T-helper 17 cell (primary cell): ENCODE measurements at places on chromosomes 1 and 21.
A peak's percentile ranks its signal among the peaks of the same experiment; 100 is the strongest.

- peaks cover 6% of the 10 kb centered on the region for H3K36me3 ChIP-seq
- peak overlapping the region; percentile 96 for H3K4me3 ChIP-seq
- H3K27me3 ChIP-seq = no peaks in the 10 kb centered on the region
- peaks cover 39% of the 10 kb centered on the region for H3K4me1 ChIP-seq
- peak overlapping the region; percentile 98 for H3K27ac ChIP-seq
These were observed 449 bp downstream of the EPS15 start for GRCh38 chr1:51518586-51519047.

DNA sequence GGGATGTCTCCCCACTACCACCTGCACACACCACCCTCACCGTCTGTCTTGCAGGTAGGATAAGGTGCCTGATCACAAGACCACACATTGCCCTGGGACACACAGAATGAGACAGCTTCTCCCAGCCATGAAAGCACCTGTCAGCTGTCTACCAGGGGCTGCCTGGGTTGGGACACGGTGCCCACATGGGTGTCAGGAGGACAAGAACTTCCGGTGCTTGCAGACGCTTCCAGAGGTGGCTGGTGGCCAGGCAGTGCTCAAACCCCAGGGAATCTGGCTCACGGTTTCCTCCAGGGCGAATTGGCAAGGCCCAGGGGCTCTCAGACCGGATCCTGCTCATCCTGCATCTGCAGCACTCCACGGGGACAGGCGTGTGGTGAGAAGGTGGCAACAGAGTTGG, 182.6 kb upstream of the ARHGEF16 start:
- H3K27me3 ChIP-seq = peaks cover 9% of the 10 kb centered on the region
- H3K4me1 ChIP-seq = no peaks in the 10 kb centered on the region
- H3K36me3 ChIP-seq = no peaks in the 10 kb centered on the region
- DNase-seq = no peak
- no peak overlapping the region for H3K4me3 ChIP-seq
- H3K27ac ChIP-seq = no peak overlapping the region

DNA sequence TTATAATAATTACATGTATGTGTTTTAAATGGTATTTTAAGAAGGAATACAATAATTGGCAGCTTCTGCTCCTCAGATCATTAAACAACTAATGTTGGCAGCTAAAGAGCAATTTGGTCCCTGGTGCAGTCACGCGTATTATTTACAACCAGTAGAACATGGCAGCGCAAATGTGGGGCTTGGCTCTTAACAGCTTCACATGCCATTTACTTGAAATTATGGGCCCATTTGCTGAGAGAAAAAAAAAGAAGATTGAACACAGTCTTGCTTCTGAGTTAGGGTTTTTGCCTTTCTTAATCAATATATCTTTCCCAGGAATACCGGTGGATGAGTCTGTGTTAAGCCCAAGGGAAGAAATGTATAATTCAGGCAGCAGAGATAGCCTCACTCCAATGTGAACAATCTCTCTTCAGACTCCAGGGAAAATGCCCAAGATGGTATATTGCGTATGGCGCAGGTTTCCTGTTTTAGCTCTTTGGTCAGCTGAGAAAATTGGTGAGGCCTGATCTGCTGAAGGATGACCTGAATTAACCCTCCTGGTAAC, 174.5 kb downstream of the DISC1 start:
- peaks cover 2% of the 10 kb centered on the region for H3K4me1 ChIP-seq
- no peak overlapping the region for H3K27ac ChIP-seq
- peaks cover 3% of the 10 kb centered on the region for H3K36me3 ChIP-seq
- DNase-seq = no peak
- H3K27me3 ChIP-seq = no peaks in the 10 kb centered on the region

- peaks cover 17% of the 10 kb centered on the region for H3K27me3 ChIP-seq
- peaks cover 4% of the 10 kb centered on the region for H3K36me3 ChIP-seq
- no peak for DNase-seq
- no peak overlapping the region for H3K27ac ChIP-seq
- no peaks in the 10 kb centered on the region for H3K4me1 ChIP-seq
These were observed 120.3 kb downstream of the ZBTB18 start for GRCh38 chr1:244171241-244171985.

- H3K36me3 ChIP-seq = peaks cover 3% of the 10 kb centered on the region
- peaks cover 11% of the 10 kb centered on the region for H3K4me1 ChIP-seq
- DNase-seq = no peak
- H3K27ac ChIP-seq = no peak overlapping the region
- no peaks in the 10 kb centered on the region for H3K27me3 ChIP-seq
These were observed 474.0 kb upstream of the B3GALT2 start for GRCh38 chr1:193660428-193660827.

DNA sequence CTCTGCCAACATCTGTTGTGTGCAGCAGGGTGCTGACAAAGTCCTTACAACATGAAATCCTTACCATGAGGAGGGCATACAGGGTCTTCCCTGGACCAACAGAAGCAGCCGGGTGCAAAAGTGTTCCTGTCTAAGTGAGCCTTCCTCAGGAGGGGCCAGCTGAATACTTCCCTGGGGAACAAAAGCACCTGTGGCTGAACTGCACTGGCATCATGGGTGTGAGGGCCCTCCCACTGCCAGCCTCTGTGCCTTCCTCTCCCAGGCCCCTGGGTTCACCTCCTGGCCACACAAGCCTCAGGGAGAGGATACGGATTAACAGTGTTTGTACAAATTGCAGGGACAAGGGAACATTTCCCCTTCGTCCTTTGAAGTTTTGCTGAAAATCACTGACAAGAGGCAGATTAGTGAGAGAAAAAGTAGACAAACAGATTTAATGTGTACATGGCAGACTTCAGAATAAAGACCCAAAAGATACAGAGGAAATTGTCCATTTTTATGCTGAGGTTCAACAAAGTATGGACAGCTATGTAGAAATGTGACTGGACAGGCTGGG, 91.0 kb upstream of the PPM1J start:
- no peak for DNase-seq
- H3K27ac ChIP-seq = no peak overlapping the region
- no peak overlapping the region for H3K4me3 ChIP-seq
- H3K27me3 ChIP-seq = peaks cover 27% of the 10 kb centered on the region

DNA sequence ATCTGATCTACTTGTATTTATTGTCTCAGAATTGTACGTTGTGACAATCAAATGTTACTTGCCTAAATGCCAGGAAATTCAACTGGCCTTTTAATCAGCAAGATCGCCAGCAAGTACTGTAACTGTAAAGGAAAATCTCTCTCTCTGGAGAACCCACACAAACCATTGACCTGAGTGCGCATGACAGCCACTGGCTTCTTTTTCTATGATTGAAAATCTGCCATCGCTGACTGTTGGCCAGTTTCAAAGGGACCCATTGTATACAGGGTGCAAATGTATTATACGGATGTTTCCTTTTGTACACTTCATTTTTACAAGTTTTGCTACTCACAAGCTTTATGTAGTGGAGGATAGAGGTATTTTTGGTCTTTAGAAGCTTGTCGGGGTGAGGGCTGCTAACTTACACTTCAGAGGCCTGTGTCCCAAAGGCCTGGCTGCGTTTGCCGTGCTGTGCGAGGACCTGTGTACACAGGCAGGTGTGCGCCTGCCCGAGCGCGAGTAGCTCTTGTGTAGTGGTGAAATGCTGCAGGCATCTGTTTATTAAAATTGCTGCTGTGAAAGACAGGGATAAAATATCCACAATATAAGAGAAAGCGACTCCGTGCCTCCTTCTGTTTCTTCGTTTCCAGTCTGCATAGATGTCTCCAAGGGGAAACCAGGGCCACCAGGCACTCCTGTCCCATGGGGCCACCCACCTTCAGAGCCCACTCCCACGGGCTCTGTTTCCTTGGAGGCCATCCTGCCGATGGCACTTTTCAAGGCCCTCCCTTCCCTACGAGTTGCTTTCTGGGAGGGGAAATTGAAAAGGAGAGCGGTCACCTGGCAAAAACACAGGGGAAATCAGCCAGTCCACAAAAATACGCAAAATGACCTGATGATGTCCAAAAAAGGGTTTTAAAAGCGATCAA, 25.3 kb upstream of the TRAPPC10 start:
- no peaks in the 10 kb centered on the region for H3K36me3 ChIP-seq
- no peak for DNase-seq
- no peak overlapping the region for H3K4me3 ChIP-seq
- H3K4me1 ChIP-seq = peaks cover 12% of the 10 kb centered on the region
- H3K27me3 ChIP-seq = no peaks in the 10 kb centered on the region

- peaks cover 2% of the 10 kb centered on the region for H3K4me1 ChIP-seq
- no peak overlapping the region for H3K27ac ChIP-seq
- H3K27me3 ChIP-seq = peaks cover 73% of the 10 kb centered on the region
- peaks cover 2% of the 10 kb centered on the region for H3K36me3 ChIP-seq
- DNase-seq = no peak
- H3K4me3 ChIP-seq = no peak overlapping the region
These were observed 221.1 kb downstream of the KCNJ6 start for GRCh38 chr21:37695111-37695510.

GRCh38 chr1:19941206-19941568, 17.8 kb upstream of the PLA2G2E start:
- DNase-seq = no peak
- H3K4me3 ChIP-seq = no peak overlapping the region
- H3K27me3 ChIP-seq = peaks cover 17% of the 10 kb centered on the region
- H3K4me1 ChIP-seq = no peaks in the 10 kb centered on the region
- H3K36me3 ChIP-seq = peaks cover 2% of the 10 kb centered on the region

DNA sequence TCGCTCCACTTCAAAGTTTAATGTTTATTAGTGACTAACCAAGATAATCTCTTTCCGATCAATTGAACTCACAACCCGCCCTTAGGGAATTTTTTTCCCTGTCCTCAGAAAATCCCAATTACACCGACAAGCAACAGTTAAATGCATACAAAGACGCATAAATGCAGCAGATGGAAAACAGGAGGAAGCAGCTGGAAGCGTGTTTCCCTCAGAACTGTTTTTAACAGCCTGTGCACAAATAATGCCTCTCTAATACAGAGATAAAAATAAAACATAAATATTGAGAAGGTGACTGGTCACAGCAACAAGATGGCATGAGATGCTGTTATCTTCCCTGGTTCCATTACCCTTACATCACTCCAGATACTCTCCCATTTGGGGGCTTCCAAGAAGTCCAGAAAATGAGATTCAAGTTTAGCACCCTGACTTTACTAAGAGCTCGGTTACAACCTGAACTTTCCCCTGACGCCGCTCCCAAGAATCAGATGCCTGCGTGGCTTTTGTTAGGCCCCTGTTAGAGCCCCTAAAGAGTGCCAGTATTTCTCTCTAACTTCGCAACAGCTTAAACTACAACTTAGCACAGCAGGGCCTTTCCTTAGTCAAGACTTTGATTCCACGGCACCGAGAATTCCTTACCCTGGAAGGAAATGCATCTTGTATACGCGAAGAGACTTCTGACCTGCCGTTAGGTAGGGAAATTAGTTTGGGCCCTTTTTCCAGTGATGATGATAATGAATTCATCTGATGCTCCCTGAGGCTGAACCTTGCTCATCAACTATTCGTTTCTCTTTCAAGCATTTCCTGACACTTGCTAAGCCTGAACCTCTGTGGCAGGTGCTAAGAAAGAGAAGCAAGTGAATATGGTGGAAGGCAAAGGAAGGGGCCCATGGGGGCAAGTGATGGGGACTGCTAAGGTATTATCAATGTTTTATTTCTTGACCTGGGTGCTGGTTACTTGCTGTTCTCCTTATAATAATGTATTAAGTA, 137.7 kb upstream of the SMYD2 start:
- H3K36me3 ChIP-seq = no peaks in the 10 kb centered on the region
- H3K4me1 ChIP-seq = no peaks in the 10 kb centered on the region
- DNase-seq = no peak
- H3K4me3 ChIP-seq = no peak overlapping the region
- H3K27me3 ChIP-seq = peaks cover 41% of the 10 kb centered on the region

- no peaks in the 10 kb centered on the region for H3K4me1 ChIP-seq
- peaks cover 2% of the 10 kb centered on the region for H3K36me3 ChIP-seq
- H3K27me3 ChIP-seq = peaks cover 44% of the 10 kb centered on the region
These were observed 95.9 kb downstream of the LRIG2 start for GRCh38 chr1:113168946-113169345.

DNA sequence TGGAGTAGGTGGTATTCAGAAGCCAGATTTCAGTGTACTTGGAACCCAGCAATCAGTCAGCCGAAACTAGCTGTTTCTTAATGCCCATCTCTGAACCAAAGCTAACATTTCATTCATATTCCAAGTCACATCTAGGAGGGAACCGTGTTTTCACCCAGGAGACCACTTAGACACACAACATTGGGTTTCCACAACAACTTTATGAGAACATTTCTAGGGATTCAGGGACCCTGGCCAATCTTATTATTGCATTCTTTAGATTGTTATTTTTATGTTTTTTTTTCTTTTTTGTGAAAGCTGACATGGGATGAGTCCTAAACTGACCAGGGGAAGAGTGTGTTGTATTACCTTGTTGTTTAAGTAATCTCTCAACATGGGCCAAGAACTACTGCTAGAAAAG, 72.5 kb upstream of the KIAA0040 start:
- no peaks in the 10 kb centered on the region for H3K27me3 ChIP-seq
- H3K4me3 ChIP-seq = no peak overlapping the region
- no peaks in the 10 kb centered on the region for H3K4me1 ChIP-seq

GRCh38 chr1:204223129-204223860, 9.5 kb upstream of the GOLT1A start:
- peaks cover 18% of the 10 kb centered on the region for H3K27me3 ChIP-seq
- H3K27ac ChIP-seq = no peak overlapping the region
- H3K36me3 ChIP-seq = peaks cover 2% of the 10 kb centered on the region
- no peak for DNase-seq
- H3K4me3 ChIP-seq = no peak overlapping the region

- H3K4me3 ChIP-seq = no peak overlapping the region
- no peaks in the 10 kb centered on the region for H3K36me3 ChIP-seq
- H3K27me3 ChIP-seq = no peaks in the 10 kb centered on the region
- H3K27ac ChIP-seq = no peak overlapping the region
These were observed 81.6 kb upstream of the KCNE2 start for GRCh38 chr21:34282223-34282622.

DNA sequence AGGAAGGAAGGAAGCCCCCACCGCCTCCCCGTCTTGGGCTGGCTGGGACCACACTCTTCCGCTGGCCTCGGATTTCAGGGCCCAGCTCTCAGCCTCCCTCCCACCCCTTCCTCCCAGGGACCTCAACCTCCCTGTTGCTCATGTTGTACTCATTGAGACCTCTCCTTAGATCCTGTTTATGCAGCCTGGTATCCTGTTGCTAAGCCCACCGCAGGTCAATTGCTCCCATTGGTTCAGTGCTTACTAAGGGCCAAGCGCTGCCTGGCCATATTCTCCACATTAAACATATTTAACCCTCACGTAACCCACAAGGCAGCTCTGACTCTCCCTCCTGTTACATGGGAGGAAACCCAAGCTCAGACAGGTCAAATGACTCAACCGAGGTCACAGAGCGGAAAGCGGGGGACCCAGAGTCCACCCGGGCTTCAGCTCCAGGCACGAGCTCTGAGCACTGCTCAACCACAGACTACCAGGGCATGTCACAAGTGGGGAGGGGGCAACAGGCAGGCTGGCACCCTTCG, 23.2 kb upstream of the H6PD start:
- DNase-seq = no peak
- peaks cover 45% of the 10 kb centered on the region for H3K27me3 ChIP-seq
- H3K27ac ChIP-seq = no peak overlapping the region
- H3K4me3 ChIP-seq = no peak overlapping the region

GRCh38 chr1:2611621-2612437, 21.0 kb downstream of the MMEL1 start:
- DNase-seq = peak; percentile 4
- H3K27ac ChIP-seq = no peak overlapping the region
- no peaks in the 10 kb centered on the region for H3K27me3 ChIP-seq
- H3K4me3 ChIP-seq = no peak overlapping the region
- H3K4me1 ChIP-seq = no peaks in the 10 kb centered on the region

- H3K36me3 ChIP-seq = peaks cover 16% of the 10 kb centered on the region
- H3K4me3 ChIP-seq = no peak overlapping the region
- peak overlapping the region; percentile 85 for H3K27ac ChIP-seq
- peaks cover 10% of the 10 kb centered on the region for H3K4me1 ChIP-seq
- H3K27me3 ChIP-seq = no peaks in the 10 kb centered on the region
These were observed 33.4 kb downstream of the SLAMF6 start for GRCh38 chr1:160489513-160490261.

- DNase-seq = no peak
- no peak overlapping the region for H3K27ac ChIP-seq
- H3K36me3 ChIP-seq = peaks cover 5% of the 10 kb centered on the region
- no peaks in the 10 kb centered on the region for H3K27me3 ChIP-seq
These were observed 130.3 kb downstream of the FGGY start for GRCh38 chr1:59427155-59427554.
